Activated CD4-positive, alpha-beta T cell treated with anti-CD3 and anti-CD28 coated beads, Interleukin-2, amount 50 U/mL, for 16 hours (primary cell): ENCODE measurements at places on chromosomes 2 and 18.

DNA sequence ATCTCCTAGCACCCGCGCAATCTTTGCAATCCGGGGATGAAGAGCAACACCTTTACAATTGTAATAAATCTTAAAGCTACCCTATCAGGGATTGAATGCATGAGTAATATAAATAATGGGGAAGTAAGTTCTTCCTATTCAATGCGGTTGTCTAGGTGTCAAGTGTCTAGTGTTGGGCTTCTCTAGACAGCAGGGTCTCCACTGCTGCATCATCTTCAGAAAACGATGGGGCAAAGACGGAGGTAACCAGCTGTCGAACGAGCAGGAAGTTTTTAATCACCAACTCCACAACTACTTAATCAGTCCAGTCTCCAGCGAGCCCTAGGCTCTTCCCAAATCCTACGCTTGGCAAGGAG lies 573 bp downstream of the STAM2 start:
- DNase-seq: no peak

GRCh38 chr2:239298116-239298804 lies 102.6 kb downstream of the HDAC4 start:
- DNase-seq: peak; percentile 77

GRCh38 chr18:9550429-9550828 lies 63.9 kb downstream of the PPP4R1 start:
- DNase-seq: no peak

DNA sequence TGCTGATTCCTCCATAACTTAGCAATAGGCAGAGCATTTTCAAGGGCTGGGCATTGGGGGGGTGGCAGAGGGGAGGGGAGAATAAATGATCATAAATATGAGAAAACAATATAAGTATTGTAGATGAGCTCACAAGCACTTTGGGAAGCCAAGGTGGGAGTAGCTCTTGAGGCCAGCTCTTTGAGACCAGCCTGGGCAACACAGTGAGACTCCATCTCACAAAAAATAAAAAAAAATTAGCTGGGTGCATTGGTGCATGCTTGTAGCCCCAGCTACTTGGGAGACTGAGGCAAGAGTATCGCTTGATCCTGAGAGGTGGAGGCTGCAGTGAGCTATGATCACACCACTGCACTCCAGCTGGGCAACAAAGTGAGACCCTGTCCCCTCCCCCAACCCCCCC lies 75.9 kb downstream of the MYCN start:
- no peak for DNase-seq

DNA sequence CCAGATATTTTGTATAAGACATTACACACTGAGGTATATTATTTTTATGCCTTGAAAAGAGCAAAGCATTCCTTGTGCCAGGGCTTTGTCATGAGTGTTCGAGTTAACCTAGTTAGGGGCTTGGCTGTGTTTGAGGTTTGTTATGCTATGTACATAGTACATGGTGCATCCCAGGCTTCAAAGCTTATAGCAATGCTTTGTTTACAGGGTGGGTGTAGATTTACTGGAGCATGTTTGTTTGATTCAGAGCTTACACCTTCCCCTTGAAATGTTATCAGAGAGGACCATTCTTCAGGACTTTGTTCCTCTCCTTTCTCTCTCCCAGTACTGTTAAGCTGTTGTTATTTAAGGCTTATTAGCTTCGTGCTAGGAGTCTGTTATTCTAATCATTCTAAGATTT lies 738.7 kb upstream of the LRRTM4 start:
- DNase-seq: no peak

DNA sequence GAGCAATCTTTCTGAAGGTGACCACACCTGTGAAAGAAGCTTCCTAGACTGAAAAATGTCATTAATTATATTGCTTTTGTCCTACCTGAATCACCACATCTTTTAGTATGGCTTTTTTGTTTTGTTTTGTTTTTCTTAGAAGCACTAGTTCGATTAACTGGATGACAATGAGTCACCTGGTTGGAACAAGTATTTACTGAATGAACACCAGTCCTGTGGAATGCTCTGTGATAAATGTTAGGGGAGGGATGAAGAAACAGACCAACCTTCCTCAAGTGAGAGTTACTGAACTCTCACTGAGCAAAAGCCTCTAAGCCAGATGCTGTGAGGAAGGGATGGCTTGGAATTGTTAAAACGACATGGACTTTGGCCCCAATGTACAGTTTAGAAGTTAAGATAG lies 26.8 kb upstream of the DCC start:
- no peak for DNase-seq

DNA sequence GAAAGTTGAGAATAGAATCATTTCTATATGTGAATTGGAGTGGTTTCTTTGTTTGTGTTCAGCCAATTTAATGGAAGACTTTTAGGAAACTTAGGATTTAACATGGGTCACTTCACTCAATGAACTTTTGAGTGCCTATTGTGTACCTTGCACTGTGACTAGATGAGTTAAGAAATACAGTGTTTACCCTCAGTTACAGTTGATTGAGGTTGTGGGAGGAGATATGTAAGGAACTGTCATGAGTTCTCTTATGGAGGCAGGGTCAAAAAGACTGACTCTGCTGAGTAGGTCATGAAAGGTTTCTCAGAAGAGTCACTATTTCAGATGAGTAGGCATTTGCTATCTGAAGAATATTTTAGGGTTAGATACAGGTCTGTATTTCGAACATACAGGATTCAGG lies 98.6 kb downstream of the RAB3GAP1 start:
- no peak for DNase-seq

- DNase-seq: no peak
Measured at GRCh38 chr2:200155652-200156051, 150.8 kb upstream of the SPATS2L start.

DNA sequence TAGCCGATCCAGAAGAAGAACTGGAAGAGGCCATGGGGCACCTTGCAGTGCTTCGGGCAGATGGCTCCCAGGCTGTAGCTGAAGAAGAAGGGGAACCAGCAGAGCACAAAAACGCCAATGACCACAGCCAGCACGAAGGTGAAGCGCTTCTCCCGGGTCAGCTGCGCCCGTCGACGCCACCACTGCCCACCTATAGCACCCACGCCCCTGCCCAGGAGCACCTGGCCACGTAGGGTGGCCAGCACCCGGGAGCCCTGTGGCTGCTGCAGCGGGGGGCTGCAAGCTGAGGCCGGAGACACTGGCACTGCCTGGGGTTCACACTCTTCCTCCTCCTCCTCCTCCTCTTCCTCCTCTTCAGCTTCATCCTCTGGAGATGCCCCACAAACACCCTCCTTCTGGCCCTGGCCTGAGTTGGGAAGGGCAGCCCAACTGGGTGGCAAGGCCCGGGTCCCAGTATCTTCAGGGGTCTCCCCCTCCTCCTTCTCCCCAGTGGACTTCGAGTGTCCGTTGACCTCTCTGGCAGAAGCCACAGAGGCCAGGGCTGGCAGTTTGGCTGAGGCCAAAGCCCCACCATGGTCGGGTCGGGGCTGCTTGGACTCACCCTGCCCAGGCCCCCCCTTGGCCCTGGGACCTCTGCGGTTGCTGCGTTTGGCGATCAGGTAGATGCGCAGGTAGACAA lies 1.3 kb downstream of the ADRA2B start:
- no peak for DNase-seq

DNA sequence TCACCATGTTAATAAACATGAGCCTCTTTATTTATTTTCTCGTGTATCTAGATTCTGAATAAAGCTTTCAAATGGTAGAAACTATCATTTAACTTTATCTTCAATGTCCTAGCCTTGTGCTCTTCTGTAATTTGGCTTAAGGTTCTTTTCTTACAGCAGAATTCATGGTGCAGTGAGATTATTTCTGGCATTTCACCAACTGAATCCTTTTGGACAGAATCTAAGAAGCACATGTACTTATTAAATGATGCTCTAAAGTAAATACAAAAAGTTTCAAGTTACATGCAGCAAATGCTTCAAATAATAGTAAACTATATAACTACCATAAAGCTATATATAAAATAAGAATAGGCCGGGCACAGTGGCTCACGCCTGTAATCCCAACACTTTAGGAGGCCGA lies 65.9 kb downstream of the AP1S3 start:
- DNase-seq: no peak

GRCh38 chr18:61336766-61337165 lies 3.5 kb downstream of the CDH20 start:
- DNase-seq: no peak

GRCh38 chr18:27008575-27008974 lies 143.1 kb upstream of the AQP4 start:
- no peak for DNase-seq

DNA sequence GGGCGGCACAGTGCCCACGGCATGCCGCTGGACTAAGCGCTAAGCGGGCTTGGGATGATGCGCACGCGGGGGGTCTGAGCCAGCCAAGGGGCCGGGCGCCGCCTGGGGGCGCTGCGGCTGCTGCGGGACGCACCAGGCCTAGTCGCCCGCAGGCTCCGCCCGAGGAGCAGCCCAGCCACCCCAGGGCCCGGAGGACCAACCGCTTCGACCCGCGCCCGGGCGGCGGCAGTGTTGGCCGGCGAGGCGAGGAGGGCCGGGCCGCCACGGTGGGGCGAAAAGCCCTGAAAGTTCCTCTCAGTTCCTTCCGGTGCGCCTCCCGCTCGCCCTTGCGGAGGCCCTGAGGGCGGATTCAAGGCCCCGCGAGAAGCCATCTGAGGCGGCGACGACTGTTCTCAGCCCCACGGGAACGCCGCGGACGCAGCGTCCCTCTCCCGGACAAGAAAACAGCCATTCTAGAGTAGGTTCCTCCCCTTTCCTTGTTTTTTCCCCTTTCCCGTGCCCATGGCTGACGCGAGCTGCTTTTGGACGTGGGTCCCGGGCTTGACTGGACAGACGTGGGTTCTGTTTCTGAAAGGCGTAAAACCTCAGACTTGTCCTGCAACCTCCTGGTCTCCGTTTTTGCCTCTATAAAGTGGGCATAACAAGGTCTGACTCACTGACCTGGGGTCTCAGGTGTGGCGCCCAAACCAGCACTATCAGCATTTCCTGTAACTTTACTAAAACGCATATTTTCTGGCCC lies at the start of gene ANKAR:
Gene ANKAR, plus strand, starts transcription at position 297 of the 739 bp plus-strand sequence. CDS start 1,821 bp downstream, outside the sequence.
- peak; percentile 83 for DNase-seq

DNA sequence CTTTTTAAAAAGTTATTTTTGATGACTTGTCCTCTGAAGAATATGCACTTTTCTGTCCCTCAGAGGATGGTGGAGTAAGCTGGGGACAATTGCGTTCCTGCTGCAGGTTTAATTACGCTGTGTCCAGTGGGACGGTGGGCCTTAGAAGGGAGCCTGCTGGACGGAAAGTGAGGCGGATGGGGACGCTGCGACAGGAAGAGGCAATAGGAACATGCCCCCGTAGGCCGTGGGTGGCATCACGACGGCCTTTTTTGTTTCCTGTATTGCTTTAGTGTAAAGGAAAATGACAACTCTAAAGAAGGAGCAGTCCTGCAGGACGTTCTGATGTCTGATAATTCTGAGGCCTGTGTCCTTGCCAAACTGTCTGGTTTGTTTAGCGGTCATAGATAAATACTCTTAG lies 121.6 kb downstream of the NFATC1 start:
- peak; percentile 65 for DNase-seq

DNA sequence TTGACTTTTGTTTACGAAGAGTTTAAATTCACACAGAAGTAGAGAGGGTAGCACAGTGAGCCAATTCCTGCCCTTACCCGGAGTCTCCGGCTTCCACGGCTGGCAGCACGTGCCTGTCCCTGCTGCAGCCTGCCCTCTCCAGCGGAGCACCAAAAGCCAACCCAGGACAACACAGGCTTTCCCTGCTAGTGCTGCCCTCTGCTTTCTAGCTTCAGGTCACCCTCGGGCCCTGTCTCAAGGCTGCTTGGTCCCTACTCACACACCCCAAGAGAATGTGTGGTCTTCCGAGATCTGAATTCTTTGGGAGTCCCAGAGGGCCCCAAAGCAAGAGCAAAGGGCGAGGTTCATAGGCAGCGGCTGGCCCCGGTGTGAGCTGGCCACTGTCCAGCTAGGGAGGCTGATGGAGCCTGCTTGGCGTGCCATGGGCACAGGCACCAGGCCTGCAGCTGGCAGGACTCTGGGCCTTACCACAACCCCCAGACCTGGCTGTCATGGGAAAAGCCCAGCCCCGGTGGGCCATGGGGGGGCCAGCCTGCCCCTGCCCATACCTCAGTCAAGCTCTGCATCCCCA lies 7.0 kb upstream of the HS6ST1 start:
- no peak for DNase-seq

DNA sequence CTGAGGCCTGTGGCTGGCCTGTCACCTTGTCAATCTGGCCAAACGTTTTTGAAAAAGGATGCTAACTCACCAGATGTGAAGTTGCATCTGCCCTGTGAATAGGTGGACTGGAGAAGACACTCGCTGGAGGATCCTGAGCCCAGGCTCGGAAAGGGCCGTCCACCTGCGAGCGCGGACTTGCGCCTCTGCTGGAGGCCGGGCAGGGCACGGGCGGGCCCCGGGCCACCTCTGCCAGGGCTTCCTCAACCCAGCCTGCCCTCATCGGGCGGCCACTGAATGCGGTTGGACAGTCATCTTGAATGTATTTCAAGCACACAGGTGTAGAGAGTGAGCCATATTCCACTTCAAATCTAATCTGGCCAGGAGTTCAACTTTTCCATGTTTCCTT lies 83.9 kb downstream of the FAM210A start:
- no peak for DNase-seq

DNA sequence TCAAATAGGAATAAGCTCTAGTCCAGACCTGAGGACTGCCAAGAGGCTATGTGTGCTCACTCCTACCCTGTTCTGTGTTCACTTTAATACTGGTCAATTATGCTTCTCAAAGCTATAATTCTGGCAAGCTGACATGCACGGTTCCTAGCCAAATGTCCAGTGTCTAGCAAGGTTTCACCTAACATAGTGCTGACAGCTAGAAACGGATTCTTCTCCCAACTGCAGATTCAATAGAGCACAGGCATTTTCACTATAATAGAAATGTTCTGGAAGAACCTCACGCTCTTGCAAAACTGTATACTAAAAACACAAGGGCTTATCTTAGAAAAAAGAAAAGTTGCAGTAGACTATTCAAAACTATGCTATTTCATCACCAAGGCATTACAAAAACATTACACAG lies 45.1 kb downstream of the HDAC4 start:
- no peak for DNase-seq

- no peak for DNase-seq
Measured at GRCh38 chr2:29218550-29219125, 103.4 kb downstream of the CLIP4 start.

GRCh38 chr18:13796515-13796914 lies 27.4 kb upstream of the MC5R start:
- DNase-seq: no peak

- DNase-seq: peak; percentile 1
Measured at GRCh38 chr2:102975996-102976975, 214.5 kb downstream of the TMEM182 start.

DNA sequence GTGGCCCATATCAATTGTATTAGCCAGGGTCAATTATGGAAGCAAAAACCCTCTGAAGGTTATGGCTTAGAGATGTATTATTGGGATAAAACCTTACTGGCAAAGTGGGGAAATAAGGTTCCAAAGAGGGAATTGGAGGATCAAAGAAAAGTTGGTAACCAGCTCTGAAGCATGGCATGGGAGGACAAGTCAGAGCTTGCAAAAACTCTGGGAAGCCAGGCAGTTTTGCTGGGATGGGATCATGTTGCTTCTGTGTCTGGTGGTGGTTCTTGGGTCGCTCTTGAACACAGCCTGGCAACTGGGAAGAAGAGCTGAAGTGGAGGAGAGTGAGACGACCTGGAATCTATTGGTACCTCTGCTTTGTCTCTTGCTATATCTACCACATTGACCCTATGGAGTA lies 162.6 kb downstream of the PMAIP1 start:
- no peak for DNase-seq

- peak; percentile 43 for DNase-seq
Measured at GRCh38 chr18:62842898-62843297, 127.6 kb downstream of the PHLPP1 start.

GRCh38 chr2:204437815-204438756 lies 107.2 kb upstream of the PARD3B start:
- DNase-seq: no peak

- DNase-seq: no peak
Measured at GRCh38 chr2:64478502-64479230, 24.7 kb downstream of the LGALSL start.

GRCh38 chr2:54969295-54969939 lies 80.8 kb downstream of the RTN4 start:
- DNase-seq: no peak
